ENCODE measurements at places on chromosomes 1 and 21. TPM values are rescaled to one million over a fixed set of nuclear protein-coding genes. Genes with fewer than 3 reads are reported as not detected.

IL22RA1 gene
- total RNA-seq = not detected

OR2L13 gene
- total RNA-seq = 0.74 TPM

SAMD13 gene
- total RNA-seq = 1.7 TPM

FAM177B gene
- total RNA-seq = not detected

ISG15 gene
- total RNA-seq = 3.4 TPM

ETNK2 gene
- 17.0 TPM for total RNA-seq
